RPMI8226 (cell line): ENCODE measurements at places on chromosomes 1 and 21.

GRCh38 chr1:209652873-209653401 is 712 bp upstream of the LAMB3 start:
- DNase-seq: peak; percentile 99

DNA sequence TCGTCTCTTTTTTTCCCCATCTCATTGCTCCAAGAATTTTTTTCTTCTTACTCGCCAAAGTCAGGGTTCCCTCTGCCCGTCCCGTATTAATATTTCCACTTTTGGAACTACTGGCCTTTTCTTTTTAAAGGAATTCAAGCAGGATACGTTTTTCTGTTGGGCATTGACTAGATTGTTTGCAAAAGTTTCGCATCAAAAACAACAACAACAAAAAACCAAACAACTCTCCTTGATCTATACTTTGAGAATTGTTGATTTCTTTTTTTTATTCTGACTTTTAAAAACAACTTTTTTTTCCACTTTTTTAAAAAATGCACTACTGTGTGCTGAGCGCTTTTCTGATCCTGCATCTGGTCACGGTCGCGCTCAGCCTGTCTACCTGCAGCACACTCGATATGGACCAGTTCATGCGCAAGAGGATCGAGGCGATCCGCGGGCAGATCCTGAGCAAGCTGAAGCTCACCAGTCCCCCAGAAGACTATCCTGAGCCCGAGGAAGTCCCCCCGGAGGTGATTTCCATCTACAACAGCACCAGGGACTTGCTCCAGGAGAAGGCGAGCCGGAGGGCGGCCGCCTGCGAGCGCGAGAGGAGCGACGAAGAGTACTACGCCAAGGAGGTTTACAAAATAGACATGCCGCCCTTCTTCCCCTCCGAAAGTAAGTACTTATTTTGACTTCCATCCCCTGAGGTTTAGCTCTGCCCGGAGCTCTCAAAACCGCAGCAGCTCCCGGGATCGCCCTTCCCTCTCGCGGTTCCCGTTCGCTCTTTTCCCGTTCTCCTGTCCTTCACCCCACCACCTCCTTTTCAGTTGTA is 1.5 kb downstream of the TGFB2 start:
- DNase-seq: peak; percentile 32

- no peak for DNase-seq
Observed at GRCh38 chr1:202850593-202851362, 38.2 kb downstream of the RABIF start.

DNA sequence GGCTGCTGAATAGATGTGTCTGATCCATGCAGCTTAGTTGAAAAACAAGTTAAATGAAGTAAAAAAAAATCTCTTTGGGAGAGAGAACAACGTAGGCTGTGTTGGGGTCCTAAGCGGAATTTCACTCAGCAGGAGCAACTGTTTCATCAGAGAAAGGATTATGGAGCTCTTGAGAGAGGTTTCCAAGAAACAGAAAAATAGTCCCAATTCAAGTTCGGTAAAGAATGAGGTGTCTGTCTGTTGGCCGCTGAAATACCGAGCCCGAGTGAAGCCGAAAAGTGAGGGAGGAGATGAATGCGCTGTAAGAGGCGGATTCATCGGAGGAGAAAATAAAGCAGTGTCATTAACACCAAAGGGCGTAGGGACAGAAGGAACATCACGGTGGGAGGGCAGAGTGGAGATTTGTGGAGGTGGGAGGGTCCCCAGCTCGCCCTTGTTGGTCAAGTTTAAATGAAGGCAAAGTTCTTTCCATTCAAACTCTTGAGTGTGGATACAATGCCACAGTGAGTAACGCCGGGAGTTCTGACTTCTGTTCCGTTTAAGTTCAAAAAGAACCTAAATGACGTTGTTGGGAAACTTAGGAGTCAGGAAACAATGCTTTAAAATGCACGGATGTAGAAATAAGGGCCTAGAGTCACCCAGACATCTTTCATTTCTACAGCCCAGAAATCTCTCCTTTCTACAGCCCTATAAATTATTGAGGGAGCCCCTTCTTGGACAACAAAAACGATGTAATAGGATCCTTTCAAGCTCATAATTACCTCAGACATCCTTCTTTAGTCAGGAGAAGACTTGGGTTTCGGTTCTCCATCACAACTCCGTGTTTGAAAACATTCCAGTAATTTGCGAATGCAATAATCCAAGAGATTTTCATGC is 15.6 kb upstream of the SLC45A1 start:
- no peak for DNase-seq

DNA sequence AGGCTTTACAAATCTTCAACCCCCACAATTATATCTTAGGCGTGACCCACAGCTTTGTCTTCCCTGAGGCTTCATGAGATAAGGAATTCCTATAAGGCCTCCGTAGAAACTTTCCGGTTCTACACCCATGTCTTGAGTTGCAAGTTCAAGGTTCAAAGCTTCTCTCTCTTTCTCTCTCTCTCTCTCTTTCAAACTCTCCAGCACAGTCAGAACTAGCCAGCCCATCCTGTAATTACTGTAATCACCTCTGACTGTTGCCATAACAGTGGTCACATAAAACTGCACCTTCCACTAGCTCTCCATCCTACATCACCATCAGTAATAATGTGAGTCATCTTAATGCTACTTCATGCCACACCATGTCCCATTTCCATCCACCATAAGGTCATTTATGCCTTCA is 90.0 kb upstream of the NFASC start:
- DNase-seq: no peak

DNA sequence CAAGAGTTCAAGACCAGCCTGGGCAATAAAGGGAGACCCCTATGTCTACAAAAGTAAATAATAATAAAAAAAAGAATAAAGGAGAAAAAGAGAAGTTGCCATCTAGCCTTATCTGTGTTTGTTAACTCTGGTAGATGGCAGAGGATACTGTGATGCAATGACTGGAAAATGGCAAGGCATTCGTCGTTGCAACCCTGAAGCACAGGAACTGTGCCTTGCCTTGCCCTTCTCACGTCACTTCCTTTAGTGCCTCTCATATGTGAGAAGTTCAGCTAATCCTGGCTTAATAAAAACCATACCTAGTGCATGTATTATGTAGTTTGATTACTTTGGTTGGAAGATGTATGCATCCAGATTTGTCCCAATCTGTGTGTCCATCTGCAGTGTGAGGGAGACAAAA is 25.8 kb upstream of the PIGC start:
- no peak for DNase-seq

DNA sequence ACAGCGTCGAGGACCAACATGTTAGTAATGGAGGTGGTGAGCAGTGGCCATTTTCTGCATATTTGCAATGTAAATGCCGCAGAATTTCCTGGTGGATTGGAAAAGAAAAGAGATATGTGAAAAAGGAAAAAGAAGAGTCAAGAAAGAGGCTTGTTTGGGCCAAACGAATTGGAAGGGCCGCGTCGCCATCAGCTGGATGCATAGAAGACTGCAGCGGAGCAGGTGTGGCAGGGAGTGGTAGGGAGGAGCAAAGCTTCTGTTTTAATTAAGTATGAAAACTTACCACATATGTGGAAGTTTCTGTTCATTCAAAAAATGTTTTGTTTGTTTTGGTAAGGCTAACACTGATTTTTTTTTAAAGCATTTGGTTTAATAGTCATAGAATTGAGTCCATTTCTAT is 690.7 kb downstream of the NCAM2 start:
- DNase-seq: peak; percentile 25

DNA sequence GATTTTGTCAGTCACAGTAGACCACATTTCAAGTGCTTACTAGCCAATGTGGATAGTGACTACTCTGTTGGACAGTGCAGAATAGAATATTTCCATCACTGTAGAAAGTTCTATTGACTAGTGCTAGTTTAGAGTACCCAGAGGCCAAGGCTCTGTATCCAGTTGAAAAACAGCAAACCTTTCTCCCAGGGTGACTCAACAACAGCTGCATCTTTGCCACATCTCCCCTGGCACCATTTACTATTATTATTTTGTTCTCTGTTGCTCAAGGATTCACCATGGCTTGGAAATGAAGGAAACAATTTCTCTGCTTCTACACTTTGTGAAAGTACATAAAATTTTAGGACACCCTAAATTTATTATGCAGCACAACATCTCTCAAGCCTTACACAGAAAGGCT is 85.3 kb upstream of the WDR26 start:
- DNase-seq: no peak

GRCh38 chr1:168180148-168180524 is 1.4 kb downstream of the TIPRL start:
- peak; percentile 13 for DNase-seq

DNA sequence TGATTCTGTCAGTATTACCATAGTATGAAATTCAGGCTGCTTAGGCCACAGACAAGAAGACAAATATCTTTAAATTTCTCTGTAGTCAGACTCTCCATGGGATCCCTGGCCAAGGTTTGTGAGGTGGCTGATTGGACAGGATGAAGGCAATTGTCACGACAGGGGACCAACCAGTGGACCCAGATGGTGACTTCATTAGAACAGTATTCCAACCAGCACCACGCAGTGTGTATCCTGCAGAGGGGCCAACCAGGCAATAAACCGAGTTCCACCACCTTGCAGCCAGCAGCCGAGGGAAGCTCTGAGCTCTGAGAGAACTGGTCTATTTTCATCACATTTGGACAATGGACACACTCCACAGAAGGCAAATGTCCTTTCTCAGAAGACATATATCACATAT is 16.1 kb downstream of the DSCAM start:
- DNase-seq: no peak

GRCh38 chr1:207027921-207028320 is 4.6 kb downstream of the C1orf116 start:
- DNase-seq: no peak

DNA sequence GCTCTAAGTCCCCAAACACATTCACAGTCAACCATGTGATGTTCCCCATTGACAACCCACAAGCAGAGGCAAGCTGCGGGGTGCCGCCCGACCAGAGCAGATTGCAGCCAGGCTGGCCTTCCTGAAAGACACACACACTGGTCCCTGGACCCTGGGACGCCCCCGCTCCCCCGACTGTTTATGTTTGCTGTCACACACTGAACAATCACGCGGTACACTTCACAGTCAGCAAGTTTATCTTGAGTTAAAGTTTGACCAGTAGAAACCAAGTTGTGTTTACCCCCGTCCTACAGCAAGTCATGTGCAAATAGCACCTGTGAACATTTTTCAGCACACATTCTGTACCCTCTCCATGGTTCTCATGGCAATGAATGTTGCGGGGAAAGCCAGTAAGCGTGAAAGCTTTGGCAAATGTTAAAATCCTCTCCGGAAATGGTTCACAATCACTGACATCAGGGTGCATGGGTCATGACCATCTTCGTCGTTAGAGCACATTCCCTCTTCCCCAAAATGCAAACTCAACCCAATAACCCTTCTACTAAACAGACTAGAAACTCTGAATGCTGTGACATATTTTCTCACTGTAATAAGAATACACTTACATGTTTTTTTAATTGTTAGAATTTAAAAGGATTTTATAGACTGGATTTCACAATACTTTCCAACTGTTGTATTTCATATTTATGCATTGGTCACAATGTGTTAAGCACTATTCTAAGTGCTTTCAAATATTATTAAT is 33.3 kb upstream of the IRF2BP2 start:
- DNase-seq: no peak

DNA sequence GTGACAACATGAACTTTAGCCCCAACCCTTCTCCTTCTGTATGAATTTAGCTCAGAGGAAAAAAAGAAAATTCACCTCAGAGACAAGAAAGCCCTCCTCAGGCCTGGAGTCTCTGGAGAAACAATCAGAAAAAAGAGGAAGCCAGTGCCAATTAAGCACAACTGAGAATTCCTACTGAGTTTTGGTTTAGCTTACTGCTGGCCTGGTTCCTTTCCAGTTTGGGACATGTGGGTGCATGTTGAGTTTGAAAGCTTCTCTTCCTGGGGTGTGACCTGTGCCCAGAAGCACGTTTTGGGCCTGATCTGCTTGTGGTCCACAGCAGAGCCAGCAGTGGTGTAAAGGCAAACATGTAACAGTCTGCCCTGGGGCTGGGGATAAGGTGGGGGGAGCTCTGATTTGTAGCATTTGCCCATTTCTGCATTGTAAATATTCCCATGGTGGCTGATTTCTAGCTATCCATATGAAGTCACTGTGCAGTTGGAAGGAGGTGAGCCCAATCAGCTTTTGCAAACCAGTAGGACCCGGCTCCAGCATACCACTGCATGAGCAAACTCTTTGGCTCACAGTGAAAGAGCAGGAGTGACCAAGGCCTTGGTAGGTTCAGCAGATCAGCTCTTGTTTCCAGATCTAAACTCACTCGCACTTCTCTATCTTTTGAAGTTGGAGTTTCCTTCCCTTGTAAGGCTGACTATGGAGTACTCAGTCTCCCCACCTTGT is 4.7 kb upstream of the THEM5 start:
- no peak for DNase-seq

DNA sequence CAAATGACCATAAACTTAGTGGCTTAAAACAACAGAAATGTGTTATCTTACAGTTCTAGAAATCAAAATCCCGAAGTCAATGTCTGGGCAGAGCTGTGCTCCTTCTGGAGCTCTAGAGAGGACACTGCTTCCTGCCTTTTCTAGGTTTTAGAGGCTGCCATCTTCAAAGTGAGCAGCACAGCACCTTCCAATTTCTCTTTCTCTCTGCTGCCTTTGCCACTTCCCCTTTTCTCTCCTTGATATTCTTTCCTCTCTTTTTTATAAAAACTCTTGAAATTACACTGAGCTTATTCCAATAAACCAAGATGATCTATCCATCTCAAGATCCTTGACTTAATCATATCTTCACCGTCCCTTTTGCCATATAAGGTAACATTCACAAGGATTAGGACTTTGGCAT is 616.9 kb downstream of the PLPP3 start:
- no peak for DNase-seq
